Stimulated activated CD8-positive, alpha-beta memory T cell treated with anti-CD3 and anti-CD28 coated beads, Interleukin-4, amount 100 ng/mL, for 1 hour (primary cell): ENCODE measurements at places on chromosomes 6 and 20.

DNA sequence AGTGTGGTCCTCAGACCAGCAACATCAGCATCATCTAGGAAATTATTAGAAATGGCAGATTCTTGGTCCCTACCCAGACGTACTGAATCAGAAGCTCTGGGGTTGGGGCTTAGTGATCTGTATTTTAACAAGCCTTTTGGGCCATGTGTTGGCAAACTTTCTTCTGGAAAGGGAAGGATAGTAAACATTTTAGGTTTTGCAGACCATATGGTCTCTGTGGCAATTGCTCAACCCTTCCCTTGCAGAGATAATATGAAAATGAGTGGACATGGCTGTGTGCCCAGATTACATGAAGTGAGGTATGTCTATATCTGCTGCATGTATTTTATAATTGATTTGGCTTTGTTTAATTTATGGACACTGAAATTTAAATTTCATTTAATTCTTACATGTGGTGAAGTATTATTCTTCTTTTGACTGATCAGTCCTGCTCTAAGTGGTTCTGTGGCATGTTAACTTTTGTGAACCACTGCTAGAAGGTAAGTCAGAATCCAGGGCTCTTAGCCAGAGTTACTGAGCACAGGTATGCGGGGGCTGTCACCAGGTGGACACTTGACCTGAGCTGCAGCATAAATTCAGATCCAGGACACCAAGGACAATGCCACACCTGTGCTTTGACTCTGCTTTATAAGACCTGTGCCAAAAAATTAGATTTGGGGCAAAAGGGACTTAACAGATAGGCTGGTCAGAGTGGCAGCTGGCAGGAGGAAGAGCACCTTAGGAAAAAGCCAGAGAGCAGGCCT is 43.2 kb downstream of the LY86 start:
- no peak for DNase-seq

- DNase-seq: no peak
These were observed 905 bp downstream of the RARS2 start for GRCh38 chr6:87588756-87589407.

GRCh38 chr20:12383821-12384220 is 466.1 kb downstream of the BTBD3 start:
- DNase-seq: no peak

DNA sequence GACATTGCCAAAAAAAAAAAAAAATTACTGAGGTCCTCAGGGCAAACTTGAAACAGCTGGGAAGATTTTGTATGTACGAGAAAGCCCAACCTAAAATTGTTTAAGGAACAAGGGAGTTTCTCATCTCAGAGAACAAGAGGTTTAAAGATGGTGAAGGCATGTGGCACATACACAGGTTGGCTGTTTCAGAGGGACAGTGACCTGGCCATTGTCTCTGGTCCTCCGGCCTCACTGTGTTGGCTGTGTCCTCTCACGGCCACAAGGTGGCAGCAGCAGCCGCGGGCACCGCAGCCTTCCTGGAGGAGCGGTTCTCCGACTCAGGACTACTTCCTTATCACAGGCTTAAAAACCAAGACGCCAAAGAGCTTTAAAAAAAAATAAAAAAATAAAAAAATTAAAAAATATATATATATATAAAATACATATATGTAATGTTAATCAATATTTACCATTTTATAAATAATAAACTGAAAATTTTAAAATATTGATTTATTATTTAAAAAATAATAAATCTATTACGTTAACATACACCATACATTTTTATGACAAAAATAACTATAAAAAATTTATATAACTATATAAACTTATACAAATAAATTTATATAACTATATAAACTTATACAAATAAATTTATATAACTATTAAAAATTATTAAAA is 52.8 kb downstream of the GTF2H5 start:
- DNase-seq: peak; percentile 44

- DNase-seq: no peak
These were observed 59.5 kb upstream of the ADGRG6 start for GRCh38 chr6:142242269-142242668.
